ENCODE measurements at places on chromosomes 5 and 9.

GRCh38 chr5:73215891-73216610, 43.1 kb downstream of the TMEM174 start:
- H3K4me1 ChIP-seq, result peaks cover 12% of the 10 kb centered on the region
- peak; percentile 92 for DNase-seq
- H3K27me3 ChIP-seq, result no peaks in the 10 kb centered on the region
- H3K4me3 ChIP-seq, result peak overlapping the region; percentile 58
- H3K27ac ChIP-seq, result no peak overlapping the region
- no peaks in the 10 kb centered on the region for H3K36me3 ChIP-seq

- no peaks in the 10 kb centered on the region for H3K36me3 ChIP-seq
- no peak overlapping the region for H3K4me3 ChIP-seq
- H3K27me3 ChIP-seq, result no peaks in the 10 kb centered on the region
- DNase-seq, result no peak
- no peak overlapping the region for H3K27ac ChIP-seq
Observed at GRCh38 chr5:44952376-44952775, 143.6 kb downstream of the MRPS30 start.

- H3K4me3 ChIP-seq, result no peak overlapping the region
- no peaks in the 10 kb centered on the region for H3K36me3 ChIP-seq
- no peaks in the 10 kb centered on the region for H3K4me1 ChIP-seq
- H3K27me3 ChIP-seq, result no peaks in the 10 kb centered on the region
Observed at GRCh38 chr5:59231221-59231931, 648.5 kb downstream of the RAB3C start.

DNA sequence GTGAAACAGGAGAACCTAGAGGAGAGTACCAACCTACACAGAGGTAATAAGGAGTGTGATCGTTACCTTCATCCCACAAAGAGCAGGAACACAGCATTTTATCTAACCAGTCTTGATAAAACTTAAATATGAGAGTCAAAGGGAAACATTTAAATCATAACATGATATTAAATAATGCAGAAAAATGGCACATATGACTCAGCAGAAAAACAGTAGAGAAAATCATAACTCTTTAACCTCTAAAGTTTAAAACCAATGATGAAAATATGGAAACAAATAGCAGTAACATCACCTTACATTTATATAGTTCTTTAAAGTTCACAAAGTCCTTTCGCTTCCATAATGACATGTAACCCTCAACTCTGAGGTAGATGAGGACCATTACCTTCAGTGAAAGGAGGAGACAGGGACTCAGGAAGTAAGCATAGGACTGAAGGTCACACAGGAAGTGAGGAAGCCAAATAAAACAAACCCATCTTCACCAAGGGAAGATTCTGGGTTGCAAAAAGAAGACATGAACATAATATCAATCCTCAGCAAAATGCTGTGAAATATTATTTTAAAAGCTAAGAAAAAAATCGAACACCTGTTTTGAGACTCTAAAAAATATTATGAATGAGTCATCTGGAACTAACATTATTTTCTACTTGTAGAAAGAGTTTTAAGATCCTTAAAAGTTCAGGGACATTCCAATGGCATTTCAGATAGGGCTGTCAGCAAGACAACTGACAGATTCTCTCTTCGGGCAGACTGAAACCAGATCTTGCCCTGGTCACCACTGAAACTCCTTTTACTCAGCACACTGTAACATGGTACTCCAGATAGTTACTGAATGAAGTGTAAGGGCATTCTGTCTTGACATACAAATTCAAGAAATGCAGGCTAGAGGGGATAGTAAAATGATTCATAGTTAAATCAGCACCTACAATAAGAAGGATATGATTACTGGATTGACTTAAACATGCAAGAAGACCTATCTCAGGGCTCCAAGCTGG, 148.5 kb downstream of the EPB41L4A start:
- H3K27me3 ChIP-seq, result no peaks in the 10 kb centered on the region
- H3K4me3 ChIP-seq, result no peak overlapping the region
- no peaks in the 10 kb centered on the region for H3K36me3 ChIP-seq
- H3K27ac ChIP-seq, result no peak overlapping the region

GRCh38 chr5:142670804-142671203, 15.1 kb downstream of the FGF1 start:
- H3K27ac ChIP-seq, result no peak overlapping the region
- DNase-seq, result no peak
- no peaks in the 10 kb centered on the region for H3K27me3 ChIP-seq
- no peak overlapping the region for H3K4me3 ChIP-seq
- no peaks in the 10 kb centered on the region for H3K4me1 ChIP-seq
- no peaks in the 10 kb centered on the region for H3K36me3 ChIP-seq

- no peaks in the 10 kb centered on the region for H3K36me3 ChIP-seq
- H3K4me3 ChIP-seq, result no peak overlapping the region
- H3K27me3 ChIP-seq, result no peaks in the 10 kb centered on the region
- DNase-seq, result no peak
- no peak overlapping the region for H3K27ac ChIP-seq
- no peaks in the 10 kb centered on the region for H3K4me1 ChIP-seq
Observed at GRCh38 chr5:145903113-145903512, 30.3 kb upstream of the GRXCR2 start.

DNA sequence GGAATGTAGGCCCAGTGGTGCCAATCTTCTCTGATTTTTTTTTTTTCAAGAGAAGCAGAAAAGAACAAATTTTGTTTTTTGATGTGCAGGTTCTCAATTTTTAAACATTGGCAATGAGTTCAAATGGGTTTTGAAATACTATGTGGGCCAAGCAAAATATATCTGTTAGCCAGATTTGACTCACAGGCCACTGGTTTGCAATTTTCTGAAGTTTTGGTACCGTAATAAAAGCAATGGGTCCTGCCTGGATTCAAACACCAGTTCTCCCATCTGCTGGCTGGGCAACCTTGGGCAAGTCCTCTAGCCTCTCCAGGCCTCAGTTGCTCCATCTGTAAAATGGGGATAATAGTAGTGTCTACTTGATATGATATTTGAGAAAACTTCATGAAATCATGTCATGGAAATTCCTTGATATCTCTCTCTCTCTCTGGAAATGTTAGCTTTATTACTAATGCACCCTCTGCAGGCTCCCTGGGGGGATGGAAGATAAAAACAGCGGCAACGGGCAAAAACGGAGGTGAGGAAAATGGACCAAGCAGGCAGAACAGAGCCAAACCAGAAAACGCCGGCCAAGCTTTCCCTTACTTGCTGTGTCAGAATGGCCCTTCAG, 63.4 kb downstream of the SMIM23 start:
- H3K4me1 ChIP-seq, result no peaks in the 10 kb centered on the region
- H3K27ac ChIP-seq, result no peak overlapping the region
- DNase-seq, result no peak
- no peaks in the 10 kb centered on the region for H3K27me3 ChIP-seq
- H3K36me3 ChIP-seq, result no peaks in the 10 kb centered on the region

- H3K27me3 ChIP-seq, result no peaks in the 10 kb centered on the region
- H3K36me3 ChIP-seq, result no peaks in the 10 kb centered on the region
Observed at GRCh38 chr9:81344366-81344765, 345.0 kb downstream of the TLE1 start.

DNA sequence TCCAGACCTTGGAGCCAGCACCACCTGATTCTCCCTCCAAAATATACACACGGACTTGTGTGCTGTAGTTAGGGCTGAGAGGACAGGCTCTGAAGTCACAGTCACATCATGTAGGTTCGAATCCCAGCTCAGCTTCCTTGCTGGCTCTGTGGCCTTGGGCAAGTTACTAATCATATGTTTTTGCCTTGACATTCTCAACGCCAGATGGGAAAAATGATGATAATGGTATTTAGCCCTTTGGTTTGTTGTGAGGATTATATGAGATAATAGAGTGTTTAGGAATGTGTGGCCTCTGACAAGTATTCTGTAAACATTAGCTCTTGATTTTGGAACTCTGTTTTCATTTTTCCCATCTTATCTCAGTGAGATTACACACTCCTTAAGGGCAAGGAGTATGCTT, 72.5 kb downstream of the PLAC8L1 start:
- H3K36me3 ChIP-seq, result peaks cover 17% of the 10 kb centered on the region
- H3K27me3 ChIP-seq, result no peaks in the 10 kb centered on the region
- peaks cover 4% of the 10 kb centered on the region for H3K4me1 ChIP-seq
- H3K4me3 ChIP-seq, result no peak overlapping the region

Data from Peyer's patch (tissue), 4 donors.